ENCODE measurements at places on chromosomes 12 and 14. TPM values are rescaled to one million over a fixed set of nuclear protein-coding genes. Genes with fewer than 3 reads are reported as not detected.

The EGLN3 gene
- total RNA-seq: not detected

The GLTP gene
- total RNA-seq: 26.5 TPM

The LBHD2 gene
- total RNA-seq: not detected

The HSP90AA1 gene
- 354 TPM for total RNA-seq

The SMOC1 gene
- total RNA-seq: not detected

The APOF gene
- total RNA-seq: not detected

The CISTR gene
- total RNA-seq: not detected

The SMCO2 gene
- not detected for total RNA-seq

The TSHR gene
- total RNA-seq: not detected

DNA sequence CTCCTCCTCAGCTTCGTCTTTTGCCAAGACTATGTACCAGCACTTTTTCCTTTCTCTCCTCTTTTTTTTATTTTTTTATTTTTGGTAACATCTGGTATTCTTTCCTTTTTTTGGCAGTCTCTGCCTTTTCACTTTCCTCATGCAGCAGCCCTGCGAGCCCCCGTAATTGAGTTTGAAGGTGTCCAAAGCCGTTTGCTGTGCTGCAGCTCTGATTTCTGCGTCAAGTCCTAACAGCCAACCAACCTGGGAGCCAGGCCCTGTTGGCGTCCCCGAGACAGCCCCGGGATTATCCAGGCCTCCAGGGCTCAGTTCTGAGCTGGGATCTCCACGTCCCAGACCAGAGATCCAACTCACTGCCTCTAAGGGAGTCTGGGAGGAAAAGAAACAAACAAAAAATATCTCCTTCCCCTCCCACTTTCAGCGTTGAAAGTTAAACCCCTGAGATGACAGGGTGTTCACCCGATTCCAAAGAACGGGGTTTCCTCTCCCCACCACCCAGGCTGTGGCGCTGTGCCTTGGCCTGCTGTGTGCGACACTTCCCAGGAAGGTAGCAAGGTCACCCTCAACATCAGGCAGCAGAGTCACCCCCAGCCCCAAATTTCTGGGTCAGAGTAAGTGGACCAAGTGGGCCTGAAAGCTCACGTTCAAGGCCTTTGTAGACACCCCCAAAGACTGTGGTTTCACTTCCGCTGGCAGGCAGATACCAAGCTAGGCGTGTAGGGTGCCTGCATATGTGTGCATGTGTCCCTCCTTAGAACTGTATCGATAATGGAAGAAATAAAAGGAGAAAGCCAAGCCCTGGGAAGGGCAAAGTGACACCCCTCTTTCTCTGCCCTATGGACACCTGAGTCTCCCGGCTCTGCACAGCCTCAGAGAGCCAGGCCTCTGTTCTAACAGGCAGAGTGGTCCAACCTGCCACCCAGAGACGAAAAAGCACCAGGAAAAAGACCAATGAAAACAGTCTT lies 11.1 kb downstream of the BCL11B start:
- H3K27me3 ChIP-seq: no peaks in the 10 kb centered on the region
- no peak overlapping the region for H3K4me3 ChIP-seq
- DNase-seq: peak; percentile 57
- no peaks in the 10 kb centered on the region for H3K4me1 ChIP-seq
- no peak overlapping the region for H3K27ac ChIP-seq
- no peaks in the 10 kb centered on the region for H3K36me3 ChIP-seq

- H3K27me3 ChIP-seq: no peaks in the 10 kb centered on the region
- H3K36me3 ChIP-seq: no peaks in the 10 kb centered on the region
- no peak overlapping the region for H3K4me3 ChIP-seq
- H3K4me1 ChIP-seq: peaks cover 5% of the 10 kb centered on the region
These were observed 24.9 kb upstream of the MED13L start for GRCh38 chr12:116302166-116303058.

DNA sequence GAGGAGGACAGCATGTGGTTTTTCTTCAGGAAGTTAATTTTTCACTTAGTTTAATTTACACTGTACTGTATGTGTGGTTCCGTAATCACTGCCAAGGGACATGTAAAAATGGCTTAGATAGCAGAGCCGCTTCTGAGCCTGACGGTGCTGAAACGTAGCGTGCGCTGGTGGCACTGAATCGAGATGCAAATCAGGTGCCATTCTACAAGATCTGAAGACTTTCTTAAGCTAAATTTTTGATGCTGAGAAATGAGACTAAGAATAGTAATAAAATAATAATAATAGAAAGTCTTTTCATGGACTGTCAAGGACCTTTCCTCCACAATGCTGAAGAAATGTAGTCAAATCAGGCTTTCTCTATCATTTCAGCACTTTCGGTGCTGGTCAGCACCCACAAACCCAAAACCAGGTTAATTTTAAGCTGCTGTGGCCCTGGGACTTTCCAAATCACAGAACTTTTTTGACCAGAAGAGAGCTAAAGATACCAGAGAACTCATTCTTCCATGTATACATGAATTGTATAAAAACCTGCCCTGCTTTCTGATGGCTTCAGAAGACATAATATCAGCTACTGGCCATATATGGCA lies 183.3 kb upstream of the LMO3 start:
- no peak for DNase-seq
- no peaks in the 10 kb centered on the region for H3K4me1 ChIP-seq
- H3K36me3 ChIP-seq: no peaks in the 10 kb centered on the region
- no peak overlapping the region for H3K4me3 ChIP-seq
- H3K27me3 ChIP-seq: no peaks in the 10 kb centered on the region

- no peaks in the 10 kb centered on the region for H3K27me3 ChIP-seq
- H3K36me3 ChIP-seq: peaks cover 42% of the 10 kb centered on the region
- H3K4me3 ChIP-seq: no peak overlapping the region
- no peak overlapping the region for H3K27ac ChIP-seq
- no peaks in the 10 kb centered on the region for H3K4me1 ChIP-seq
These were observed 21.2 kb downstream of the TDG start for GRCh38 chr12:103986829-103987228.

DNA sequence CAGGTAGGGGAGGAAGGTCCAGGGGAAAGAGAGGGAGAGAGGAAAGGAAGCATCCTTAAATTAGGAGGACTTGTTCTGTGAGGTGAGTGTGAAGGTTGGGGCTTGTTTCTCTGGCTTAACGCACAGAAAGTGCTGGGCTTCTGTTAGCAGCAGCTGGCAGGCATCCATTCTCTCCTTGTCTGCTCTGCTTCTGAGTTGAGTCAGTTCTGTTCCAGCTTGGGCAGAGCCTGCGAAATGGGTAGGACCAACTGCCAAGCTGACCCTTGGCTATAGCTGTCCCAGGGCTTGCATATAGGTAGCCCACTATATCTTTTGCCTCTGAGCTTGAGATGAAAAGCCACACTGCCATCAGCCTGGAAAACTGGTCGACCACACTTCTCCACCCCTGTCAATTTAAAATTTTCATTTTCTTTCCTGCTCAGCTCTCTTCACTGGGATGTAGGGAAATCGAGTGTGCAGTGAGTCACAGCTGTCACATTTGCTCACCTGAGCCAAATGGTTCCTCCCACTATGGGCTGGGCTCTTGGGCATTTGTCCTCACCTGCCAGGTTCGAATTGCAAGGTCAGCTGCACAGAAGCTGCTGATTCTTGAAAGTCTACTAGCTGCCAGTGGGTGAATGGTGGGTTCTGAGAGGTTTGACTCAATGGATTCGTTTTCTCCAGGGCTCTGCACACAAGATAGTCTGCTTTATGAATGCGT lies 256.4 kb upstream of the PWP1 start:
- no peak overlapping the region for H3K4me3 ChIP-seq
- no peaks in the 10 kb centered on the region for H3K36me3 ChIP-seq
- no peak overlapping the region for H3K27ac ChIP-seq

GRCh38 chr14:74333909-74334308 lies 14.4 kb upstream of the VRTN start:
- H3K27ac ChIP-seq: no peak overlapping the region
- H3K36me3 ChIP-seq: no peaks in the 10 kb centered on the region
- no peaks in the 10 kb centered on the region for H3K4me1 ChIP-seq
- H3K27me3 ChIP-seq: no peaks in the 10 kb centered on the region

- H3K4me1 ChIP-seq: no peaks in the 10 kb centered on the region
- no peak for DNase-seq
- H3K36me3 ChIP-seq: no peaks in the 10 kb centered on the region
- H3K27ac ChIP-seq: no peak overlapping the region
- no peak overlapping the region for H3K4me3 ChIP-seq
These were observed 20.1 kb upstream of the RIN3 start for GRCh38 chr14:92493492-92493891.

GRCh38 chr12:27332714-27333402 lies at the start of gene BMAL2:
Gene BMAL2, plus strand, starts transcription at chr12:27332836. Its CDS starts 237 bp downstream, at chr12:27333073.
- no peaks in the 10 kb centered on the region for H3K27me3 ChIP-seq
- peaks cover 8% of the 10 kb centered on the region for H3K4me1 ChIP-seq
- H3K36me3 ChIP-seq: no peaks in the 10 kb centered on the region
- no peak within 1 kb of the TSS for H3K27ac ChIP-seq
- peak within 1 kb of the TSS; percentile 50 for H3K4me3 ChIP-seq

DNA sequence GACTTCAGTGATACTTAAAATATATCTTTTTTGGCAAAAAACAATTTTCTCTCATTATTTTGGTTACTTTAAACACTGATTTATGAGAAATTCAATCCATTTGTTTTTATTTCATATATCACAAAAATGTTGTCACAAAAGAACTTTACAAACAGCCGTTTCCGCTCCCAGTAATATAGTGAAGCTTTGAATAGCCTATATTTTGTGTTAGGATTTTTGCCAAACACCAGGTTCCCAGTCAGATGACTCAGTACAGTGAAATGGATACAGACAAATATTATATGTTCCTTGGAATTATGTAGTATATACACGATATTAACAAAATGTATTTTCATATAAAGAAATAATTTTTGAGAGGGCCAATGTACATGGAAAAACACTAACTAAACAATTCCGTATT lies 411.1 kb downstream of the CCER1 start:
- no peak overlapping the region for H3K27ac ChIP-seq
- no peak for DNase-seq
- H3K4me1 ChIP-seq: no peaks in the 10 kb centered on the region
- no peak overlapping the region for H3K4me3 ChIP-seq
- H3K27me3 ChIP-seq: no peaks in the 10 kb centered on the region

GRCh38 chr14:95272057-95272456 lies 47.7 kb downstream of the CLMN start:
- no peak overlapping the region for H3K4me3 ChIP-seq
- H3K27ac ChIP-seq: peak overlapping the region; percentile 99
- no peaks in the 10 kb centered on the region for H3K27me3 ChIP-seq

DNA sequence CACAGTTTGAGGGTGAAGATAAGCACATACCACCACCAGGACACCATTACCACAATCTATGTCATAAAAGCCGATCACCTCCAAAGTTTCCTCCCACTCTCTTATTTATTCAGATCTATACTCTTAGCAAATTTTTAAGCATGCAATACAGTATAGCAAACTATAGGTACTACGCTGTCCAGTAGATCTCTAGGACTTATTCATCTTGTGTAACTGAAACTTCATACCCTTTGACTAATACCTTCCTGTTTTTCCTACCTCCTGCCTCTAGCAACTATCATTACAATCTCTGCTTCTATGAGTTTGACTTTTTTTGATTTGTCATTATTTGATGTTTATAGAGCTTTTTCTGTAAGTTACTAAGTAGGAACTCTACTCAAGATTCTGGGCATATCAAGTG lies 84.5 kb upstream of the MANSC4 start:
- H3K4me3 ChIP-seq: no peak overlapping the region
- DNase-seq: no peak
- no peak overlapping the region for H3K27ac ChIP-seq
- H3K4me1 ChIP-seq: no peaks in the 10 kb centered on the region
- no peaks in the 10 kb centered on the region for H3K27me3 ChIP-seq

GRCh38 chr14:47739541-47739940 lies 64.1 kb upstream of the MDGA2 start:
- no peak for DNase-seq
- H3K36me3 ChIP-seq: no peaks in the 10 kb centered on the region
- H3K27ac ChIP-seq: no peak overlapping the region
- H3K27me3 ChIP-seq: no peaks in the 10 kb centered on the region
- no peaks in the 10 kb centered on the region for H3K4me1 ChIP-seq

- DNase-seq: no peak
- no peaks in the 10 kb centered on the region for H3K36me3 ChIP-seq
- no peaks in the 10 kb centered on the region for H3K27me3 ChIP-seq
- no peak overlapping the region for H3K4me3 ChIP-seq
These were observed 114.1 kb upstream of the E2F7 start for GRCh38 chr12:77179515-77179914.

- no peak overlapping the region for H3K4me3 ChIP-seq
- H3K27me3 ChIP-seq: no peaks in the 10 kb centered on the region
- H3K4me1 ChIP-seq: peaks cover 23% of the 10 kb centered on the region
- H3K36me3 ChIP-seq: no peaks in the 10 kb centered on the region
- no peak overlapping the region for H3K27ac ChIP-seq
These were observed 3.4 kb downstream of the PHC1 start for GRCh38 chr12:8917751-8918150.

DNA sequence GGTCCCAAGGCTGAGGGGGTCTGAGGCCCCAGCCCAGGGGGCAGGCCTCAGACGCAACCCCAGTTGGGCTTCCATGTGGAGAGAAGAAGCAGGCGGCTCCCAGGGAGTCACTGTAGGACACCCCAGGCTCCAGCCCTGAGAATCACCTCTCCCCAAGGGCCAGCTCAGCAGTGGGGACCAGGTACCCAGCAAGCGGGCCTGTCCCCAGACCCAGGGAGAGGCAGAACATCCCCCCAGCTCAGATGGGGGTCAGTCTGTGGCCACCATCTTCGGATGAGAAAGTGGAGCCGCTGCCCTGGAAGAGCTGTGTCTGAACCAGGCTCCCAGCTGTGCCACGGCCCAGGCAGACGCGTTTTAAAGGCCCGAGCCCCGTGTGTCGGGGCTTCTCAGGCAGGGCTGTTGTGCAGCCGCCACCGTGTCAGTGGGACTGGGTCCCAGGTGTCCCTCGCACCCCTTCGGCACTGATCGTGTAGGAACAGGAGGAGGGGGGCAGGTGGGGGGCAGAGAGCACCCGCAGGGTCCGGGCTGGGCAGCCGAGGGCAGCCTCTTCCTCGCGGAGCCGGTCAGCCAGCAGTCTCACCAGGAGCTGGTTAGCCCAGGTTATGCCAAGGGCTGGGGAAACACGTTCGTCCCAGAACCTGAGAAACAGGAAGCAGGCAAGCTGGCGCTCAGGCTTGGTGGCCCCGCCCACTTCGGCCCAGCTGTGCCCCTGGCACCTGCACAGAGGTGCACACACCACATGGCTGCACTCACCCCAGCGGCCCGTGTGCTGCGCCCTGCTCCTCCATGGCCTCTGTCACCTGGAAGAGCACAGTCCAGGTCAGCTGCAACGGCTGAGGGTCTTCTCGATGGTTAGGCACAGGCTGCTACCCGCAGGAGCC lies 16.6 kb downstream of the XRCC3 start:
- H3K4me1 ChIP-seq: peaks cover 90% of the 10 kb centered on the region
- DNase-seq: peak; percentile 93
- no peak overlapping the region for H3K4me3 ChIP-seq
- H3K27ac ChIP-seq: peak overlapping the region; percentile 77

- H3K4me3 ChIP-seq: no peak overlapping the region
- H3K36me3 ChIP-seq: no peaks in the 10 kb centered on the region
- H3K27me3 ChIP-seq: no peaks in the 10 kb centered on the region
- H3K27ac ChIP-seq: no peak overlapping the region
These were observed 610 bp downstream of the C14orf132 start for GRCh38 chr14:96039633-96040311.
